ENCODE measurements at places on chromosomes 11 and 22. TPM values are rescaled to one million over a fixed set of nuclear protein-coding genes. Genes with fewer than 3 reads are reported as not detected.

The IL18 gene
- 20.3 TPM for total RNA-seq

The CWF19L2 gene
- 28.7 TPM for total RNA-seq

DNA sequence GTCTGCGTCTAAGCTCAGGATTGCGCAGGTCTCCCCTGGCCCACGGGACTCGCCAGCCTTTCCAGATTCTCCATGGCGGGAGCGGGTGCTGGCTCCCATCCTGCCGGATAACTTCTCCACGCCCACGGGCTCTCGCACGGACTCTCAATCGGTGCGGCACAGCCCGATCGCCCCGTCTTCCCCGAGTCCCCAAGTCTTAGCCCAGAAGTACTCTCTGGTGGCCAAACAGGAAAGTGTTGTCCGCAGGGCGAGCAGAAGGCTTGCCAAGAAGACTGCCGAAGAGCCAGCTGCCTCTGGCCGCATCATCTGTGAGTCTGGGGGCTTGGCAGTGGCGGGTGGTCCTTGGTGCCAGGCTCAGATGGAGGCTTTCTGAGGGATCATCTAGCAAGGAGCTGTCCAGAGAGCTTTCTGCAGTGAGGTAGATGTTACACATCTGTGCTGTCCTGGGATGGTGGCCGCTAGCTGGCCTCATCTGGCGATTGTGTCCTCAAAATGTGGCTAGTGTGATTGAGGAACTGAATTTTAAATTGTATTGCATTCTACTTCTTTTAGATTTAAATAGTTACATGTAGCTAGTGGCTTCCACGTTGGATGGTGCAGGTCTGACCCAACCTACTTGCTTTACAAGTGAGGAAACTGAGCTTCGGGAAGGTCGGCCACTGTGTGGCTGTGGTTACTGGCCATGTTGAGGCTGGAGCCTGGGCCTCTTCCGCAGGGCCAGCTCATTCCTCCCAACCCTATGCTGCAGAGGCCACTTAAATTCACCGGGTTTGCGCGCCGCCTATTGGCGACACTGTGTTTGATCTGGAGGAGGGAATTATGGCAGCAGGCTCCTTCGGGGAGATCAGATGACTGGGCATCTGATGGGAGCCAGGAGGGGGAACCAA, 6.7 kb downstream of the INCENP start:
- DNase-seq = no peak

- no peak for DNase-seq
These were observed 151.0 kb downstream of the MPPED1 start for GRCh38 chr22:43562843-43563242.

DNA sequence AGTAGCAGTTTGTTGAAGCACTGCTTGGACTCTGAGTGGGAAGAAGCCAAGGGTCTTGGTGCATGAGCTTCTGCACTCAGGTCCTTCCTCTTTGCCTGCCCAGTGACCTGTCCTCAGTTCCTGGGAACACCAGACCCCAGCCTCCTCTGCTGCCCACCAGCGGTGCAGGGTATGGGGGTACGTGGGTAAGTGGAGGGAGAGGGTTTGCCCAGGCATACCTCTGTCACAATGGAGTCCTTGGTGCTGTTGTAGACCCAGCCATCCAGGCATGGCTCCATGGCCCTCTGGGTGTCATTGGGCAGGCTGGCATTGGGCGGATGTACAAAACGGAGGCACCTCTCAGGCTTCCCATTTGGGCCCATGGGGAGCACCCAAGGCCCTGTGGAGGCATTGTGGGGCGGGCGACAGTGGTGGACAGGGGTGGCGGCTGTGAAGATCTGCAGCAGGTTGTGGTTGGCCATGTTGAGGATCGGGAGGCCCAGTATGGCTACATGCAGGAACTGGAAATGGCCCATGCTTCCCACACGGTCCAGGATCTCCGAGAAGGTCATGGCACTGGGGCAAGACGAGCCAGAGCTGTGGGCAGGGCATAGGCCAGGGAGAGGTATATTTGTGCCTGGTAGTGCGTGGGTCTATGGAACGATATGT, 1.1 kb downstream of the SLC22A8 start:
- DNase-seq = no peak

GRCh38 chr11:117145393-117145761, 1.3 kb downstream of the PAFAH1B2 start:
- DNase-seq = no peak

DNA sequence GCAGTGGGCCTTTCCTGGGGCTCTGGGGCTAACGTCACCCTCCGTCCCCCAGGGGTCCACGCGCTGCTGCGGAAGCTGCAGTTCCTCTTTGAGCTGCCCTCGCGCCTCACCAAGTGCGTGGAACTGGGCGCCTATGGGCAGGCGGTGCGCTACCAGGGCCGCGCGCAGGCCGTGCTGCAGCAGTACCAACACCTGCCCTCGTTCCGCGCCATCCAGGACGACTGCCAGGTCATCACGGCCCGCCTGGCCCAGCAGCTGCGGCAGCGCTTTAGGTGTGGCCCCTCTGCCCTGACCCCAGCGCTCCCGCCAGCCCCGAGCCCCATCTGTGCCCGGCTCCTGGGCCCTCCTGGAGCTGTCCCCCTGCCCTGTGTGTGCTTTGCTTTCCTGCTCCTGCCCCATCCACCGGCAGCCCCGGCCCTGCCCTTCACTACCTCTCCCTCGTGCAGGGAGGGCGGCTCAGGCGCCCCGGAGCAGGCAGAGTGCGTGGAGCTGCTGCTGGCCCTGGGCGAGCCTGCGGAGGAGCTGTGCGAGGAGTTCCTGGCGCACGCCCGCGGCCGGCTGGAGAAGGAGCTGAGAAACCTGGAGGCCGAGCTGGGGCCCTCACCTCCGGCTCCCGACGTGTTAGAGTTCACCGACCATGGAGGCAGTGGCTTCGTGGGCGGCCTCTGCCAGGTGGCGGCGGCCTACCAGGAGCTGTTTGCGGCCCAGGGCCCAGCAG, 3.8 kb upstream of the TM7SF2 start:
- DNase-seq = no peak

DNA sequence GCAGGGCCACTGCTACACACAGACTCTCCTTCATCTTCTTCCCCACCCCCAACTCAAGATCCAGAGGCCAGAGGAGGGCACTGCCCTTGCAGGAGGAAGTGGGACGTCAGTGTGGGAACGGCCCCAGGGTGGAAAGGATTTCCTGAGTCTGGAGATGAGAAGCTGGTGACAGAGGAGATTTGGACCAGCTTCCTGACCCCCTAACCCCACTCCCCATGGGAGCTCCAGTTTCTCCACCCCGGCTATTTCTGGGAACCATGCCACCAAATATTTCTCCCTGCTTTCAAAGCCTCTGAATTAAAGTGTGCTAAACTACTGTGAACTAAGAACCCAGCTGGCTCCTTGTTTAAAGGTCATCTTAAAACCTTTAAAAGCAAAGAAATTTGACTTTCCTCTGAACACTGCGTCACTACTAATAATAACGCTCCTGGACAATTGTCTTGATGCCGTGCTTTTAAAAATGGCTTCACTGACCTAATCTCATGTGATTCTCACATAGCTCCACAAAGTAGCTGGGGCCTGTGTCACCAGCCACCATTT, 46.6 kb downstream of the CWC15 start:
- peak; percentile 92 for DNase-seq

GRCh38 chr11:126307706-126308105, 3.8 kb downstream of the DCPS start:
- no peak for DNase-seq

DNA sequence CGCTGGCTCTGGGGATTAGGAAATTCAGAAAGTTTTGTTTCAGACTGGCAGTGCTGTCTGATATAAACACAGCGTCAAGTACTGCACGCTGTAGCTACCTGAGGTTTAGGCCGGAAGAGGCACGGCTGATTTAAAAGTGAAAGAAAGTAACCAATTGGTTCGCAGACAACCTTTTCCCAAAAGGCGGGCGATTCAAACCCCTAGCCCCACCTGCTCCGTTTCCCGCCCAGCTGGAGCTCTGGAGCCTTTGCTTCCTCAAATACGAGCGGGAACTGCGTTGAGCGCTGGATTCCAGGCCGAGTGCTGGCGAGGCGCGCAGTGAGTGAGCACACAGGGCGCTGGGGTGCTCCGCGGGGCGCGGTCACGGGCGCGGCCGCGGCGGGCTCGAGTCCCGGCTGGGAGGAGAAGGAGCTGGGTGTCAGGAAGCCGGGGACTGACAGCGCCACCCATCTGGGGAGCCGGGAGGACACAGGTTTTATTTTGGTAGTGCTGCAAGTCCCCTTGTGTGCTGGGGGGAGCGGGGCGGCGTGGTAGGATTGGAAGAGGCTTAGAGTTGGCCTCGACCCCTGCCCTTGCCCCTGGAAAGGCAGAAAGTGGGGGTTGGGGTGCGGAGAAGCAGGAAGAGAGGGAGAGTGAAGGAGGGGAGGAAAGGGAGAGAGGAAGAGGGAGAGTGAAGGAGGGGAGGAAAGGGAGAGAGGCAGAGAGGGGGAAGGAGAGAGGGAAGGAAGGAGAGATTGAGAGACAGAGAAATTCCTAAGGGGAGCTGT, 2.1 kb downstream of the FAM111A start:
- peak; percentile 84 for DNase-seq

DNA sequence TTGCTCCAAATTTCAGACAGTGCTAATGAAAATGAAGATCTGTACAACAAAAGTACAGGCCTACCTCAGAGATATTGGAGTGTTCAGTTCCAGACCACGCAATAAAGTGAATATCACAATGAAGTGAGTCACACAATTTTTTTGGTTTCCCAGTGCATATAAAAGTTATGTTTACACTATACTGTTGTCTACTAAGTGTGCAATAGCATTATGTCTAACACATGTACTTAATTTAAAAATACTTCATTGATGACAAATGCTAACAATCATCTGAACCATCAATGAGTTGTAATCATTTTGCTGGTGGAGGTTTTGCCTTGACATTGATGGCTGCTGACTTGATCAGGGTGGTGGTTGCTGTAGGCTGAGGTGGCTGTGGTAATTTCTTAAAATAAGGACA, 60.6 kb upstream of the E2F8 start:
- DNase-seq = no peak

GRCh38 chr11:124297921-124298320, 15.8 kb downstream of the OR8D1 start:
- no peak for DNase-seq
